ENCODE measurements at places on chromosomes 5 and 9.

DNA sequence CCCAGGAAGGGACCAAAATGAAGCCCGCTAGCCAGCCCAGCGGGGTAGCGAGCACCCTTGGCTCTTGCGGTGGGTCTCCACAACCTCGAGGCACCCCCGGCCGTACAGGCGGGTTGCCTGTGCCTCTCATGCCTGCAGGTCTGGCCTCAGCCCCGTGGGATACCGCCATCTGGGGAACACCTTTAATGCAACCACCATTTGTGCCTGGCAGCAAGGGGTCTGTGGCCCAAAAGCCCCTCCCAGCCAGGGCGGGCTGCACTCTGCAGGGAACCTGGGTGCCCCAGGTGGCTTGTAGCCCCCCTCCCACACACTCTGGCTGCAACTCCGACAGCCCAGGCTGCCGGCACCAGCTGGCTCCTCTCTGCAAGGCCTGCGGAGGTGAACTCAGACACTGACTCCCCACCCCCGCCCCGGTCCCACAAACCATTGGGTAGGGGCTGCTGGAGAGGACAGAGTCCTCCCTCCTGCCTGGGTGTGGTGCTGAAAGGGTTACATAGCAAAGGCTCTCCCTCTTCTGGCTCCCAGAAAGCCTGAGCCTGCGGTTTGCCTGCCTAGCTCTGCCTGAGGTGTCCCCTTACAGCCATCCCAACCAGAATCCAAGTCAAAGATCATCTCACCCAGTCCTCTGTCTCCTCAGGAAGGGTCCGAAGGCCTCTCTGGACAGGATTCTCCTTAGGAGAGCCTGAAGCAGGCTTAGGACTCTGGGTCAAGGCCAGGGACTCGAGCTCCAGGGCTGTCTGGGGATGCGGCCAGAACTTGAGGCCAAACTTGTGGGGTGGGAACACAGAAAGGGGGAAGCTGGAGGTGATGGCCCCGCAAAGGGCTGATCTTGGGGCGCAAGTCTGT, 109.4 kb downstream of the PSD2 start:
- DNase-seq = no peak

- DNase-seq = no peak
Observed at GRCh38 chr5:106311230-106311915, 1359.4 kb downstream of the EFNA5 start.

GRCh38 chr9:97770808-97771372, 73.8 kb upstream of the XPA start:
- DNase-seq = no peak

DNA sequence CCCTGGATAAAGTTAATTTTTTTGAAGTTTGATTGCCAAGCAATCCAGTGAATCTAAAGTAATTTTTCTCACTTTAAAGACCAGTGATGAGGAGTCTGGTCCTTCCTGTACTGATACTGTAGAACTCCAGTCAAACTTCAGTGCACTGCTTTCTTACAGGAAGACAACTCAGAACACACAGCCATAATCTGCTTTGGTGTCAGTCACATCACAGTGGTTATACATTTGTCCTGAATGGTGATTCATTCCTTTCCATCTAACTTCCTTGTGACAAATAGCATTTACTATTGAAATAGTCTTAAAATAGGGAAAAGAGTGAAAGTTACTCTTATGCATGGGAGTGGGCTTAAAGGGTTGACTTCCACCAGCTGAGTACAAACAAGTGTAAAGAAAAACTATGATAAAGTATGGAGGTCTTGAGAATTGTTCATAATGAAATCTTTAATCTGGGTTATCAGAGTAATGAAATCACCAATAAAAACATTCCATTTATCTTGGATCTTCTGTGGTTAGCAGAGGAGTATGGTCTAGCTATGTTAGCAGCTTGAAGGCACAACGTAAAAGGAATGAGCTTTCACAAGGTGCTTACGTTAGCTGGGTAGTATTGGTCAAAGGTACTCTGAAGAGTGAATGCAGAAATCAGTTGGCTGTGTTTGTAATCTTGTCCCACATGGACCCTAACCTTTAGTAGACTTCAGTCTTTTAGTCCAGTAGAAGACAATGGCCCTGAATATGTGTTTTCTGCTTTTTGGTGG, 41.5 kb downstream of the DCP2 start:
- DNase-seq = no peak

GRCh38 chr9:96232539-96233241, 69.3 kb downstream of the HSD17B3 start:
- no peak for DNase-seq

GRCh38 chr5:34487159-34487879, 168.8 kb upstream of the RAI14 start:
- no peak for DNase-seq

DNA sequence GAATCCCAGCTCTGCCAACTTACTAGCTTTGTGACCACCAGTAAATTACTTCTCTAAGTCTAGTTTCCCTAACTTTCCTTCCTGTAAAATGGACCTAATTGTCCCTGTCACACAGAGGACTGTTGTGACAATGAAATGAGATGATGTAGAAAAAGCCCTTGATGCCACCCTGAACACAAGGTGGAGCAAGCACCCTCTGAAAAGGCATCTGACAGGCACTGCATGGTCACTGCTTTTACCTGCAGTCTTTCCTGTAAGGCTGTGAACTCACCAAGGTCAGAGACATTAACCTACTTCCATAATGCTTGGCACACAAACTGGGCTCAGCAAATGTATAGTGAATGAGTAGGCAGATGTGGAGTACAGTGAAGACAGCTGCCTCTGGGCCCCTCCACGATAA, 6.1 kb downstream of the SLC31A2 start:
- no peak for DNase-seq

Data from activated T-cell treated with anti-CD3 and anti-CD28 coated beads, Interleukin-2, amount 50 U/mL, for 24 hours (primary cell).